ENCODE measurements at places on chromosomes 6 and 20. TPM values are rescaled to one million over a fixed set of nuclear protein-coding genes. Genes with fewer than 3 reads are reported as not detected.

Gene SYCP2
- total RNA-seq, result 3.0 TPM

Gene BCAS4
- 7.3 TPM for total RNA-seq

Gene ADGB
- not detected for total RNA-seq

Gene HEY2
- total RNA-seq, result 0.32 TPM

Gene SCRT2
- not detected for total RNA-seq

Gene SAMD10
- total RNA-seq, result 1.3 TPM

Data from fibroblast of villous mesenchyme (primary cell).